Kidney glomerular epithelial cell (primary cell): ENCODE measurements at places on chromosomes 3 and 15.

GRCh38 chr3:157384491-157384890 is 52.2 kb upstream of the PTX3 start:
- no peak for DNase-seq

DNA sequence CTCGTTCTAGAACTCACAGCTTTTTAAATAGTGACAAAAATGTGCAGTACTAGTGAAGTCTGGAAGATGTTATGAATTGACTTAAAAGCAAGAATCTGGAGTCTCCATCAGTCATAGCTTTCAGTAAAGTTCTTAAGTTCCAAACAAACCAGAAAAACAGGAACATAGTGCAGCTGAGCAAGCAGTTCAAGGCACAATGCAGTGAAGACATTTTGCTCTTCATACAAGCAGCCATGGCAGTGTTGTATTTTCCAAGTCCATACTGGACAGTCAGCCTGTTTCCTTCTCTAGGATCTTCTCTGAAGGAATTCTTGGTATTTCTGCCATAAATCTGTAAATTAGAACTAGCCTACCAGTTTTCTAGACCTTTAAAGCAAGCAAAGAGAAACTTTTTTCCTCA is 90.5 kb downstream of the LRRC28 start:
- DNase-seq, result no peak

GRCh38 chr3:90026406-90026805 is 919.0 kb downstream of the EPHA3 start:
- DNase-seq, result no peak

DNA sequence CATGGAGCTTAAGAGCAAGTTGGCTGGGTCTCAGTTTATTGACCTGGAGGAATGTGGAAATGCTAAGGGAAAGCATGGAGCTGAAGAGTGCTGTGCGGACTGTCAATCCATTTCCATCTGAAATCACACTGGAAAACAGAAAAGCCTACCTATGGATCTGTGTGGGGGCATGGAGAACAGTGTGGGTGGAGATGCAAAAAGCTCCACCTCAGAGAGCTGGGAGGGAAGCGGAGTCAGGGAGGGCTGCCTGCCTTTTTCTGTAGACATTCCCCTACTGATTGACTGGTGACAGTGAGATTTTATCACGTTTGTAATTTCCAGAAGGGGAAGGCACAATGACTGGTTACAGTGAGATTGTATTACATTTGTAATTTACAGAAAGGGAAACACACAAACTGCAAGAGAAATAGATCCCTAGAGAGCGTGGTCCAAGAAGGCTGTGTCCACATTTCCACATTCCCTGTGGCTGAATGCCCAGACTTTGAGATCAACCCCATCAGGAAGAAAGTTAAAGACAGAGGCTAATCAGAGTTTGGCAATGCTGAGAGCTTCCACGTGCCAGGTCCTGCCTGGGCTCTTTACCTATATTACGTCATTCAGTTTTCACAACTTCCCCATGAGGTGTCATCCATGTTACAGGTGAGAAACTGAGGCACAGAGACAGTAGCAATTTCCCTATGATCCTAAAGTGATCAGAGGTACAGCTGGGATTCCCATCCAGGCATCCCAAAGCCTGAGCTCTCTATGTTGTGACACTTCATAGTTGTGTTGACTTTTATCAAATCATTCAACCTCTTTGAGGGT is 67.7 kb upstream of the NSMCE3 start:
- DNase-seq, result no peak

- DNase-seq, result peak; percentile 77
Measured at GRCh38 chr3:115975353-115975752, 352.0 kb downstream of the GAP43 start.

DNA sequence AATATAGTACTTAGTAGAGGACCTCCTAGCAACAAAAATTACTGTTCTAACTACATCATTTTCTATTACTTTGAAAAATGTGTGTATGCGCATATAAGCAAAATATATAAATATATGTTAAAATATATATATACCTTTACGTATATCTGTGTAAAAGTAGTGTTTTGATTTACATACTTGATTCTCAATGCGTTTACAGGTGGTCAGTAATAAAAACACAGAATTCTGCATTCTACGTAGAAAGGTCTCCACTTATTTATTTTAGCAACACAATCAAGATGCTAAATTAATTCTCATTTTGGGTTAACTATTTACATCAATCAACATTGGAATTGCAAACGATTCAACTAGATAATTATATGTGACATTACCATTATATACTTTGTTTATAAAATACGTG is 158.0 kb downstream of the ATG7 start:
- no peak for DNase-seq

DNA sequence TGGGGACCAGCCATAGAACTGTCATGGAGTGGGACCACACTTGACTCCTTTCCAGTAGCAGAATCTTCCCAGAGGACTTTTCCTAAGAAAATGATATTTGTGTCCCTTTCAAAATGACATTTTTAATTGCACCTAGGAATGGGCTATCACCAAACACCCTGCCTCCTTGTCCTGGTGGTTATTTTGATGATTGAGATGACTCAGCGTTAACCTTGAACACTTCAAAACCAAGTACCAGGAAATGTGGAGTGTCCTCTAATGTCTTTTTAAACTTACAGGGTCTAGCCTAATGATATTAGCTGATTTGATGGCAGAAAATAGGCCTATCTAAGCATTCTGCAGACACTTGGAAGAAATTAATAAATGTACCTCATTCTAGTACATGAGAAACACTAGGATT is 90.7 kb downstream of the HHLA2 start:
- DNase-seq, result no peak
